ENCODE measurements at places on chromosomes 16 and 17. TPM values are rescaled to one million over a fixed set of nuclear protein-coding genes. Genes with fewer than 3 reads are reported as not detected.

DNA sequence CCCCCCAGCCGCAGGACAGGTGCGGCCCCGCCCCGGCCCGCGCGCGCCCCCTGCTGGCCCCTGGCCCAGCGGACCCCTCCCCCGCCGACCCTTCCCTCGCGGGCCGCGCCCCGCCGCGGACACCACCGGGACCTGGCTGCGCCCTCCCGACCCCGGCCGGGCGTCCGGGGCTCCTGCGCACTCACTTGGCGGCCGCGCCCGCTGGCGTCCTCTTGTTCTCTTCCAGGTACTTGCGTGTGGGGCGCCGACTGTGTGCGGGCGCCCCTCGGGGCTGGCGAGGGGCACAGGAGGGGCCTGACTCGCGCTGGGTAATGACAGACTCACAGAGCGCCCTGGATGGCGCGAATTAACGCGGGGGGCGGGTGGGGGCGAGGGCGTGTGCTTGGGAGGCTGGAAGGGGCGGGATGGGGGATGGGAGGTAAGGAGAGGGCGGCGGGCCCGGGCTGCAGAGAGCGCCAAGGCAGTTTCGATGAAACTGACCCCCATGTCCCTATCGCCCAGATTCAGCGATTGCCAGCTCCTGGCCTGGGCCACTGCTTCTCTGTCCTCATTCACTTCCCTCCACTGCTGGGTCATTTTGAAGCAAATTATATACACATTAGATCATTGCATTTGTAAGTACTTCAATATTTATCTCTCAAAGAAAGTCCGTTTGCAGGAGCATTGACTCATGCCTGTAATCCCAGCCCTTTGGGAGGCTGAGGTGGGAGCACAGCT, 445 bp upstream of the DBNDD1 start:
- H3K27me3 ChIP-seq, result peaks cover 9% of the 10 kb centered on the region
- DNase-seq, result peak; percentile 38
- peak overlapping the region; percentile 63 for H3K27ac ChIP-seq
- peaks cover 37% of the 10 kb centered on the region for H3K4me1 ChIP-seq
- peak overlapping the region; percentile 72 for H3K4me3 ChIP-seq

The NEUROD2 gene
- total RNA-seq, result not detected

The TBC1D3I gene
- not detected for total RNA-seq

- H3K4me3 ChIP-seq, result no peak overlapping the region
- H3K4me1 ChIP-seq, result peaks cover 67% of the 10 kb centered on the region
- H3K27ac ChIP-seq, result peak overlapping the region; percentile 44
- no peaks in the 10 kb centered on the region for H3K27me3 ChIP-seq
- DNase-seq, result no peak
Measured at GRCh38 chr17:41773731-41774193, 12.7 kb downstream of the JUP start.

DNA sequence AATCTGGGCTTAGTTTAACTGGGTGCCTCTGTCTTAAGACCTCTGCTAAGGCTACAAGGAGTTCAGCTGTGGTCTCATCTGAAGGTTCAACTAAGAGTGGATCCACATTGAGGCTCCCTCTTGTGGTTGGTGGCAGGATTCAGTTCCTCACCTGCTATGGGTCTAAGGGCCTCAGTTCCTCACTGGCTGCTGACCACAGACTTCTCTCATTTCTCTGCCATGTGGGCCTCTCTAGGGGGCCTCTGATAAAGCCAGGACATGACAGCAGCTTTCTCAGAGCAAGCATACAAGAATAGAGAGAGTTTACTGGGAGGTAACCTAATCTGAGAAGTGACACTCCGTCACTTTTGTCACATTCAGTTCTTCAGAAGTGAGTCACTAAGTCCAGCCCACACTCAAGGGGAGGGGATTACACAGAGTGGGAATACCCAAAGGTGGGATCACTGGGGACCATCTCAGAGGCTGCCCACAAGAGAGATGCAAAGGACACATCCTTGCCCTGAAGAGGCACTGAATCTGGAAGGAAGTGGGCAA, 19.2 kb upstream of the ABAT start:
- H3K4me3 ChIP-seq, result no peak overlapping the region
- no peaks in the 10 kb centered on the region for H3K27me3 ChIP-seq
- H3K4me1 ChIP-seq, result no peaks in the 10 kb centered on the region
- DNase-seq, result no peak

GRCh38 chr16:58105631-58106030, 23.6 kb downstream of the CFAP20 start:
- peaks cover 5% of the 10 kb centered on the region for H3K4me1 ChIP-seq
- no peak for DNase-seq
- no peak overlapping the region for H3K27ac ChIP-seq
- no peaks in the 10 kb centered on the region for H3K27me3 ChIP-seq

GRCh38 chr17:841313-841712, 59.2 kb downstream of the MRM3 start:
- no peaks in the 10 kb centered on the region for H3K27me3 ChIP-seq
- H3K27ac ChIP-seq, result no peak overlapping the region
- H3K4me1 ChIP-seq, result no peaks in the 10 kb centered on the region
- no peak for DNase-seq
- H3K4me3 ChIP-seq, result no peak overlapping the region
- H3K36me3 ChIP-seq, result no peaks in the 10 kb centered on the region

DNA sequence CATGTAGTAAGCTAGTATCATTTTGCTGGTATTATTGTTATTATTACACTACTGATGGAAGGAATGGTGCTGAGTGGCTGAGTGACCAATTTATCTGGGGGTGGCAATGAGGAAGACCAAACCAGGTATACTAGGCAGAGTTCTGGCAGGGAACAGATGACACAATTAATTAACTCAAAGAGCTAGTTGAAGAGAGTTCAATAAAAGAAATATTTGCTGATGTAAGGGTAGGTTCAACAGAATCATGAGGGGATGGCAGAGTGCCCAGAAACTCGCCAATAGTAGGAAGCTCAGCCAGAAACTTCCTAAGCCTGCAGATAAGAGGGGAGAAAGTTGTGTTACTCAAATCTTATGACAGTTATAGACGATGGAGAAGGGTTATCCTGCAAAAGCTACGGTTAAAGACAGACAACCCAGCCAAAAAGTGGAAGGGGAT, 352.5 kb downstream of the KCNJ2 start:
- H3K27me3 ChIP-seq, result no peaks in the 10 kb centered on the region
- no peak for DNase-seq
- H3K27ac ChIP-seq, result no peak overlapping the region
- H3K4me1 ChIP-seq, result peaks cover 15% of the 10 kb centered on the region

- no peaks in the 10 kb centered on the region for H3K36me3 ChIP-seq
- H3K4me3 ChIP-seq, result no peak overlapping the region
- no peaks in the 10 kb centered on the region for H3K27me3 ChIP-seq
- DNase-seq, result no peak
- H3K27ac ChIP-seq, result no peak overlapping the region
- H3K4me1 ChIP-seq, result no peaks in the 10 kb centered on the region
Measured at GRCh38 chr17:66514227-66514806, 211.9 kb downstream of the PRKCA start.

The KCNH4 gene
- total RNA-seq, result under 0.01 TPM

DNA sequence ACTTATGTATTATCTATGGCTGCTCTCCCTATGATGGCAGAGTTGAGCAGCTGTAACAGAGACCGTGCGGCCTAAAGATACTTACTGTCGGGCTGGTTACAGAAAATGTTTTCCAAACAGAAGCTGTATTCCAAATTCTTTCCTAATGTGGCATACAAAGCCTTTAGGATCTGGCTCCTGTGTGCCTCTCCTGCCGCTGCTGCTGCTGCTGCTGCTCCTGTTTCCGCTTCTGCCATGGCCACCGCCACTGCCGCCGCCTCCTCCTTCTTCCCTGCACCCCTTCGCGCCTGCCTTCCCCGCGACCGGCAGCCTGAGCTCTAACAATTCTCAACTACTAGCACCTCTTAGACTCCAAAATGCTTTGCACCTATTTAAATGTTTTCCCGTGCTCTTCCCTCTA, 263.9 kb upstream of the TBX2 start:
- peaks cover 9% of the 10 kb centered on the region for H3K4me1 ChIP-seq
- H3K27ac ChIP-seq, result peak overlapping the region; percentile 67
- no peaks in the 10 kb centered on the region for H3K27me3 ChIP-seq
- H3K4me3 ChIP-seq, result no peak overlapping the region
- no peaks in the 10 kb centered on the region for H3K36me3 ChIP-seq

The PRAC2 gene
- not detected for total RNA-seq

The FKBP10 gene
- total RNA-seq, result 23.5 TPM

The HSD17B1 gene
- total RNA-seq, result 6.3 TPM

DNA sequence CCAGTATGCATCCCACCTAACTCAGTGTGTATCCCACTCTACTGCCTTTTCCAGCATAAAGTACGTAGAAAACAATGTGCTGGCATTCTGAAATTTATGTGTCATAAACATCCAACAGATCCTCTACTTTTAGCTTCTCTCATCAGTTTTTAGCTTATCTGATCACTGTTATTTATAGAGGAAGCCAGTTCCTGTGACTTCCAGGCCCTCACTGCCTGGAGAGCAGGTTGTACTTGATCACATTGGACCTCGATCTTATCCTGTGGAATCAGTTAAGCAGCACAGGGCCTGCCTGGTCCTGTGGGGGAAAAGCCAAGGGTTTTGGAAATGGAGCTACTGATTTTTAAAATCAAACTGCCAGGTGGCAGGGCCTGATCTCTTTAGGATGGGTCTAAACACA, 30.8 kb downstream of the PRSS54 start:
- H3K4me1 ChIP-seq, result no peaks in the 10 kb centered on the region
- H3K4me3 ChIP-seq, result no peak overlapping the region

The HSD11B2 gene
- 5.0 TPM for total RNA-seq

The GNGT2 gene
- total RNA-seq, result 8.8 TPM
